GDM1 (cell line): ENCODE measurements at places on chromosomes 16 and 17.
A peak's percentile ranks its signal among the peaks of the same experiment; 100 is the strongest.

GRCh38 chr17:49260817-49261291 lies 30.3 kb upstream of the PHOSPHO1 start:
- no peak for DNase-seq

DNA sequence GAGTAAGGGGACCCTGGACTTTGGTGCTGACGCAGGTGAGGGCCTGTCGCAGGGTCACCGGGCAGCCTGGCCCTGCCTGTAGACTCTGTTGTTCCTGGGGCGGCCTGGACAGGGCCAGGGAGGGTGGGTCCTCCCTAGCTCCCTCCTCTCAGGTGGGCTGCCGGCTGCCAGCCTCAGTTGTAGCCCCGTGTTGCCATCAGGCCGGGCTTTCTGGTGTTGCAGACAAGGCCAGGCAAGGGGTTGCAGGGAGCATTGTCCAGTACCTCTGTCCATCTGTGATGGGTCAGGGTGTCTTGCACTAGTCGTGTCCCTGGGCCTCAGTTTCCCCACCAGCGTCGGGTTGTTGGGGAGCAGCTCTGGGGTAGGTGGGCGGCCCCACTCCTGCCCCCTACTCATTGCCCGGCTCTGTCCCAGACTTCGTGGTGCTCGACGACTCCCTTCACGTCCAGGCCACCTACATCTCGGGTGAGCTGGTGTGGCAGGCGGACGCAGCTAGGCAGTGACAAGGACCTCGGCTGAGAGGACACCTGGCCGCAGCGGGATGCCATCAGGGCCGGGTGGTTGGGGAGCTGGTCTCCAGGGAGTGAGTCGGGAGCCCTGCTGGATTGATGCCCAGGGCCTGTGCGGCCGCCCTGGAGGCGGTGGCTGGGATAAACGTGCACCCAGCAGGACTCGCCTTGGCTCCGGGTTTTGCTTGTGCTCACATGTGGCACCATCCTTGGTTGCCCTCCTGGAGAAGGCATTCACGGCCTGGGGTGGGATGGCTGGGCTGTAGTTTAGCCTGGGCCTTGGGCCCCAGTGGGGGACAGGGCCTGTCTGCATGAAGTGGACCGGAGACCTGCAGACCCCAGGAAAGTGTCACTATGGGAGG lies 1.9 kb downstream of the CEMP1 start:
- no peak for DNase-seq

GRCh38 chr16:75378616-75379015 lies 54.7 kb downstream of the CFDP1 start:
- no peak for DNase-seq

GRCh38 chr17:56231693-56232092 lies 78.4 kb downstream of the ANKFN1 start:
- no peak for DNase-seq

GRCh38 chr16:592518-593306 lies 2.8 kb downstream of the RAB40C start:
- DNase-seq: no peak

GRCh38 chr16:71723537-71724319 lies 773 bp downstream of the PHLPP2 start:
- peak; percentile 3 for DNase-seq

DNA sequence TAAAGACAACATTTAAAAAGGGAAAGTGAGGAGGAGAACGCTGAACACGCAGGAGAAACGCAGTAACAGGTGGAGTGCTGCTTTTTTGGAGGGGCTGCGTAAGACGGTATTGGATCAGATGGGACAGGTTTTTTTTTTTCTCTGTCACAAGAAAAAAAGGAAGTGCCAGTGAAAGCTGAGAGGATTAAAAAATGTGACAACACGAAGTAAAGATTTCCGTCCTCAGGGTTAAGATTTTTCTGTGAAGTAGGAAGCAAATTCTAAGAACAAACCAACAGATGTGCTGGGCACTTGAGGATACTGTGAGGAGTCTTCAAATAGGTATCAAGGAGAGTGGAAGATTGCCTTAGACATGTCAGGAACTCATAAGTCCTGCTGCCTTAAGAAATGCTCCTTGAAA lies 5.8 kb upstream of the ABCA9 start:
- DNase-seq: peak; percentile 31

DNA sequence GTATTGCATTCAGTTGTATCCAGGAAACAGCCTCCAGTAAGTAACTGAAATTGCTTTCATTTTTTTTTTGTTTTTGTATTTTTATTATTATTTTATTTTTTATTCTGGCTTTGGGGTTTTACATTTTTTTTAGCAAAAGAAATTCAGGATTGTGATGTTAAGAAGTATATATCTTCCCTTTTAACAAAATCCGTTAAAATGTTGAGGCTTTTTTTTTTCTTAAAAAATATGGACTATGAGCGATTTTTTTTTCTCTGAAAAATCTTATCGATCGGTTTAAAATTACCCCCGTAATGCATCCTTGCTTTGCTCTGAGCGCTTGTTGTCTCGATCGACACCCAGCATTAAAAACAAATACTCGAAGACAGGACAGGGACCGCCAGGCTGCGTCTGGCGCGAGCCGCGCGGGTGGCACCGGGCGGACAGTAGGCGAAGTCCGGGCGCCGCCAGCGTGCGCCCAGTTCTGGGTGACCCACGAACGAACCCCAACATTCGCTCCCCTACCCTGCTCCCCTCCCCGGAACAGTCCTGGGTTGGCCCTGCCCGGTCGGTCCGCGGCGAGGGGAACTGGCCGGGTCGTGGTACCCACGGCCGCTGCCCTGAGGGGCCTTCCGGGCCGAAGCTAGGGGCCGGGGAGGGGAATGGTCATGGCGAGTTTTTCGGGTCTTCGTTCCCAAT lies 482 bp downstream of the BAHCC1 start:
- no peak for DNase-seq

- no peak for DNase-seq
Observed at GRCh38 chr16:46427340-46428107, 193.7 kb downstream of the SHCBP1 start.

DNA sequence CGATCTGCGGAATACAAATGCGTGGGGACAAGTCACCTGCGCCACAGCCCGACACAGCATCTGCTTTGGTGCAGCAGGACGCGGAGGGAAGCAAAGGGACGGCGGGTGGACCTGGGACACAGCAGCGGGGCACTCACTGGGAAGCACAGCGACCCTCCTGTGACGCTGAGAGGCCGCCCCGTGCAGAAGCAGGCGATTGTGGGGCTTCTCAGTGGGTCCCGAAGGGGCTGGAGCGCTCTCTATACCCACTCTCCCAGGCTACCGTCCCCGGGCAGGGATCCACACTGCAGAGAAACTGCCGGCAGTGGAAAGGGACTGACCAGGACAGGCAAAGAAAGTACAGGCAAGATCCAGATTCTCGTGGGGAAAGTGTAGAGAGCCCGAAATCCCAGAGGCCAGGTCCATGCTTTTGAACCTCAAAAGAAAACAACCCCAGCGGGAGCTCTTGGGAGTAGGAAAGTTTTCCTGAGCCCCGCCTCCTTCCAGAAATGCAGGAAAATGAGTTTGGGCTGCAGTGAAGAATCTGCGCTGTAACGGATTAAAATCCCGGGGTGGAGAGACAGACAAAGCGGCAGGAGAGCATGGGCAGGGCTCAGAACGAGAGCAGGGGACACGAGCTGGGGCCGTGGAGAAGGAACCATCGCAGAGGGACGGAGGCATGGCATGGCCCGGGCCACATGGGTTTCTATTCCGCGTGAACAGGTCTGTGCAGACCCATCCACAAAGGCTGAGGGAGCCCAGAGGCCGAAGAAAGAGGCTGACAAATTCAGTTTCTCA lies 12.7 kb downstream of the COX4I1 start:
- no peak for DNase-seq

GRCh38 chr17:79993390-79994227 lies 42.1 kb downstream of the TBC1D16 start:
- no peak for DNase-seq

DNA sequence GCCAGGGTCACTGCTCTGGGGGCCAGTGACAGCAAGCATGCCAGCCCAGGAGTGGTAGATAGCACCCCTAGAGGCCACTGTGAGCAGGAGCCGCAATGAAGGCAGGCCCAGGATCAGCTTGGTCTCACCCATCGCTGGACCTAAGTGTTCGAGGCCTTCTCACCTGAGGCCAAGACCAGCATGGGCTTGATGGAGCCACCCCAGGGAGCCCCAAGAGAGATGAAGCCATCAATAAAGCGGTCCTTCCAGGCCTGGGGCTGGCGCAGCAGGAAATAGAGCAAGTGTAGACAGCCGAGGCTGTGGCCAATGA lies 1.8 kb downstream of the LCAT start:
- DNase-seq: no peak

DNA sequence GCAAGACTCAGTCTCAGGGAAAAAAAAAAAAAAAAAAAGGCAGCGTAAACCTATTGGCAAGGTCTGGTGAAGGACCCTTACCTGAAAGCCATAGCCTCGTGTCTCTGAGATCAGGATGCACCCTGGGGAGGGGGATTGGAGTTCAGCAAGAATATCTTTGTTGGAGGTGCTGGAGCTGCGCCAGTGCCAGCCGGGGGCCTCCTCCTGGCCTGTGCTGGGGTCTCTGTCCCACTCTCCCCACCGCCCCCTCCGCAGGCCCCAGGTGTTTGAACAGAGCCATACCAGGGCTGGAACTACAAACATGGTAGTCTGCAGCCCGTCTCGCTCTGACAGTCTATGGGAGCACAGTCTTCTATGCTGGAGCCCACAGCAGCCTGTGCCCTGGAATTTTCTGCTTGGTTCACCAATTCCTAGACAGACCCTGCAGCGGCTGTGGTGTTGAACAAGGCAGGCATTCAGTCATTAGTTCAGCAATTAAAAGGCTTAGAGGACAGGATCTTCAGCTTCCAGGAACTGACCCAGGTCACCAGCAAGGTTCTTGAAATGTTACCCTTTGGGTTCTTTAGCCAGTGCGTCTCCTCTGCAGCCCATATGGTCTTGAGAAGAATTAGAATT lies 42.2 kb upstream of the KIFC3 start:
- DNase-seq: no peak

DNA sequence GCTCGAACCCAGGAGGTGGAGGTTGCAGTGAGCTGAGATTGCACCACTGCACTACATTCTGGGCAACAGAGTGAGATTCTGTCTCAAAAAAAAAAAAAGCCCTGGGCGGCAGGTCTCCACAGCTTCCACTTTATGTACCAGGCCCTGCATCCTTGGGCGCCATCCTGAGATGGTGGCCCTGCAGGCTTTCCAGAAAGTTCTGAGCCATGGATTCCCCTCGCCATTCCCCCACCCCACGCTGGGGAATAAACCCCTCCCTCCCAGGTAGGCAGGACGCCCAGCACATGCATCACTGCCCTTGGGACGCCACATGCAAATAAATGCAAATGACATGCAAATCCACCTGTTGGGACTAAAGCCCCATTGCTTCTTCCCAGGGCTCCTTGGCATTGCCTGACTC lies 13.8 kb upstream of the ZNF469 start:
- DNase-seq: no peak

DNA sequence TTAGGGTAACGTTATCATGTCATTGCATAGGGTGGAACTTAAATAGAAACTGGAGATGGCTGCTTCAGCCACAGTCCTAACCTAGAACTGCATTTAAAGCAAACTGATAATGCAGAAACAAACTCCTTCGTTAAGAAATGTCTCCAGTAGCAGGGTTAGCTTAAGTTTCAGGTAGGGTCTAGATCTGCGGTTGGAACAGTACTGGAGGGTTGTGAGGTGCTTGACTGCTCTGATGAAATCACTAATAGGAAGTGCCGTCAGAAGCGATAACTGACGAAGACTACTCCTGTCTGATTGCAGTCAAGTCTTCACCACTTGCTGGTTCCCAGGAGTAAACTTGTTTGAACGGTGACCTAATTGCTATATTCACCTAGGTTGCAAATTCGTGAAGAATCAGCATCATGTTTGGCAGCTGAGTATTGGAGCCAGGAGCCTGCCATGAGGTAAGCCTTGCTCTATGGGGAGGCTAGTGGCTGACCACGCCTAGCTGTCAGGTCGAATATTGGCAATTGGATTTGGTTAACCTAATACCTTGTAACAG lies 24.5 kb downstream of the TRPV2 start:
- no peak for DNase-seq

GRCh38 chr16:15403392-15403995 lies 7.9 kb downstream of the MPV17L start:
- DNase-seq: no peak

- DNase-seq: no peak
Observed at GRCh38 chr16:1134776-1135458, 18.0 kb upstream of the CACNA1H start.

DNA sequence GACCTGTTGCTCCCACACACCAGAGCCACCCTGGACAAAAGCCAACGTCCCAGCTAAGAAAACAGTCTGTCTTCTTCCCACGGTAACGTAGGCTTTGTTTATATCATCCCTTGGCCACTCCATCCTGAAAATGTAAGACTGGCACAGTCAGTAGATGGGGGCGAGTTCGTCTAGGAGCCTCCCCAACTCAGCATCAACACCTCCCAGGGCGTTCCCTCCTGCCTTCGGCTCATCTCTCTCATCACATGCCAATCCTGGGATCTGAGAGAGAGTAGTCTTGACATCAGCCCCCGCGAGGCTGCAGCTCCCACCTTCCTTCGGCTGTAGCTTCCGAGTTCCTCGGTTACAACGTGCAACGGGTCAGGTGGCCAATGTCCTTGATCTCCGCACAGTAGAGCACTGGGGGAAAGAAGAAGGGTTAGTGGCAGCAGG lies 894 bp downstream of the RNF227 start:
- no peak for DNase-seq

DNA sequence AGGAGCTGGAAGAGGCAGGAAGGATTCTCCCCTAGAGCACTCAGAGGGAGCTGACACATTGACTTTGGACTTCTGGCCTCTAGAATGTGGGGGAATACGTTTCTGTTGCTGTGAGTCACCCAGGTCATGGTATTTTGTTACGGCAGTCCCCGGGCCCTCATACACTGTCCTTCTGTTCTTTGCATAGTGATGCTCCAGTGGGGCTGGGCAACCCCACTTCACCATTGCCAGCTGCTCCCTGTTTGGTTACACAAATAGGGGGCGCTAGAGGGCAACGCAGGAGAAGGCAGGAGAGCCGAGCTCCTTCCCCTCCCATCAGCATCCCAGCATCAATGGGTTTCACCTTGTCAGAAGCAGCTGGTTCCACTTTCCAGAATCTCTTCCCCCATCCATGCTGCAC lies 257.7 kb upstream of the FOXF1 start:
- DNase-seq: no peak

DNA sequence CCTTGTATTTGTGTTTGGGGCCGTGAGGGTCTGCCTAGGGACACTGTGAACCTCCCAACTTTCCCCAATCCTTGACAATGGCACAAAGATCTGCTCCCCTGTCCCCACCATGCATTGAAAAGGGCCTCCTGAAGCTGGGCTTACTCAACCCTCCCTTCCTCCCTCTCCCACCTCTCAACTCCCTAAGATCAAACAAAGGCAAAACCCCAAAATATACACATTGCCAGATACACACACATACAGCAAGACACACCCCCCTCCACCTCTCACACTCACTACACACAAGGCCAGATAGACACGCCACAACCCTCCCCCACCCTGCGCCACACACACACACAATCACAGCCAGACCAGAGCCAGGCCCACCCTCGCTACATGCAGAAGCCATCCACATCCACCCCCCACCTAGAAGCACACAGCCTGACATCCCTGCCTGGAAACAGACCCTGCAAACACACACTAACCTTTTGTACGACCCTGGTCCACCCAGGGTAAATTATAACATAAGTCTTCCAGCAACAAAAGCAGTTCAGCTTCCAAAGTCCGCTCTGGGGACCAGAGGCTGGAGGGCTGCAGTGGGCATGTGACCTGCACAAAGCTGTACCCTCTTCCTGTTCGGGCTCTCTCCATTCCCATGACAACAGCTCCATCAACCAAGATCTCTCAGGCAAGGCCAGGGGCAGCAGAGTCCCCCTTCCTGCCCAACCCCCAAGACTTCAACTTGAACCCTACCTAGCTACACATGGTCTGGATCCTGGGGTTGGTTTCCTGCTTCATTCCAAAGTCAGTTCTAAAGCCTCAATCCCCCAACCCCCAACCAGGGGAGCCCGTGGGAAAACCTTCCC lies 1.9 kb downstream of the PCGF2 start:
- DNase-seq: no peak
